ENCODE measurements at places on chromosomes 5 and 9.

DNA sequence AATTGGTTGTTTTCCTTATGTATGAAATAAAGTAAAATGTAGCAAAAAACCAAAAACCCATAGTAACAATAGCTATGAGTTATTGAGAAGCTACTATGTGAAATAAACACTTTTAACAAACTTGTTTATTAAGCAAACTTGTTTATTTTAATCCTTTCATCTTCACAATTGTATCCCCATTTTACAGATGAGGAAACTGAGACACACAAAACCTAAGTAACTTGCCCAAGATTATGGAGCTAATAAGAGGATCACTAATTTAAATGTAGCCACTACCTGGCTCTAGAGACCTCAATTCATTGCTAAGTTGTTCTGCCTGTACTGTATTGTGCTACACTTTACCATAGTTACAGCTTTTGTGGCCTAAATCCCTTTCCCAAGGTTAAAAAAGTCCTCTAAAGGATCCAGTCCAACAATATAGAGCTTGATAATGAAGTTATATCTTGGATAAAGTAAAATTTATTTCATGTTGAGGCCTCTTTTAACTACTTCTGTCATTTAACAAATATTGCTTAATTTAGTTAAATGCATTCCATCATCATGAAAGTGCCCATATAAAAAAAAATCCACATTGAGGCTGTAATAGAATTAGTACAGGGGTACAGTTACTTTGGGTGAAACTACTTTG is 22.1 kb downstream of the HOMER1 start:
- DNase-seq: no peak

DNA sequence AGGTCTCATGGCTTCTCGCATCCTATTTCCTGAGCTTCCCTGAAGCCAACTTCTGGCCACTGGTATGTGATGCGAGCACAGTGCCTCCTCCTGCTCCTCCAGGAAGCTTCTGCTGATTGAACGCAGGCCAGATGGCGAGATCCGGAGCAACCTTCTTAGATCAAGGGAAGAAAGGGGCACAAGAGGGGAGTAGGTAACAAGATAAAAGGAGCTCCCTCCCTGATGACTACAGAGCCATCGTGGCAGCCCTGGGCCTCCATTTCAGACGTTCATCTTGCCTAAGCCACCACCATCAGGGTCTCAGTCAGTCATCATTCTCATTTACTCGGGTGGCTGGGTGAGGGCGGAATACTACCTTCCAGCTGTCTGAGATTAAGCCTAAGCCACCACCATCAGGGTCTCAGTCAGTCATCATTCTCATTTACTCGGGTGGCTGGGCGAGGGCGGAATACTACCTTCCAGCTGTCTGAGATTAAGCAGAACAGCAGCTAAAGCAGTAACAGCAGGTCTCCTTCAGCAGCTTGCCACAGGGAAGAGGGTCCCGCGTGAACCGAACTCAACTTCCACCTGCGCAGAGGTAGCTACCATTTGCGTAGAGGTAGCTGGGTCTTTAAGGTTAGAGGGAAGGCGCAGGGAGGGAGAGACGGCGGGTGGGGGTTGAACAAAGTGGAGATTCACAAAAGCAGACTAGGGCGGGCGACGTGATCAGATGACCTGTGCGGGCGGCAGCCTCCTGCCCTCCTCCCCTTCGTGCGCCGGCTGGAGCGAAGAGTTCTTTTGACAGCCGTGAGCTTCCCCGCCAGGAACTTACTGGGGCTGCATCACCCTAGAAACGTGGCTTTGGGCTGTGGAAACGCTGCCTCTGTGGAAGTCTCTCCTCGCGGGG is 27.9 kb upstream of the MGAT1 start:
- no peak for DNase-seq

DNA sequence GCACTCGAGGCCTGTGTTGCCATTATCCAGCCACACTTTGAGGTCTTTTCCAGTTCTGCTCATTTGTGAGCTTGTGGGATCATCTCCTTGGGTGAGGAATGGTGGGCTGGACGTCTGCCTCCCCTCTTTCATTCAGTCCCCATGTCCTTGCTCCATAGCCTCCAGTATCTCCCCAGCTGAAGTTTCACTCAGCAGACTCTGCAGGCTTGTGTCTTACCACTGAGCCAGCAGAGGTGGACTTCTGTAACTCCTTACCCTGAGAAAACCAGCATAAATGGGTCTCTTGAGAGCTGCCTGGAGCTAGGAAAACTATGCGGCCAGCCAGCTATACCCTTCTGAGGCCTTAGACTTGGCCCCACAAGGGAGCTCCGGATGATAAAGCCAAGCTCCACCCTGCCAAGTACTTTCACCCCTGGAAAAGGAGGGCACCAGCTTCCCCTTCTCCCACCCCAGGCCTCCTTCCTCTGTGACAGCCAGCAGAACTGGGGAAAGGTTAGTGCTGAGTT is 12.2 kb downstream of the IRF1 start:
- DNase-seq: no peak

- no peak for DNase-seq
Measured at GRCh38 chr9:79661886-79662536, 90.2 kb downstream of the TLE4 start.

DNA sequence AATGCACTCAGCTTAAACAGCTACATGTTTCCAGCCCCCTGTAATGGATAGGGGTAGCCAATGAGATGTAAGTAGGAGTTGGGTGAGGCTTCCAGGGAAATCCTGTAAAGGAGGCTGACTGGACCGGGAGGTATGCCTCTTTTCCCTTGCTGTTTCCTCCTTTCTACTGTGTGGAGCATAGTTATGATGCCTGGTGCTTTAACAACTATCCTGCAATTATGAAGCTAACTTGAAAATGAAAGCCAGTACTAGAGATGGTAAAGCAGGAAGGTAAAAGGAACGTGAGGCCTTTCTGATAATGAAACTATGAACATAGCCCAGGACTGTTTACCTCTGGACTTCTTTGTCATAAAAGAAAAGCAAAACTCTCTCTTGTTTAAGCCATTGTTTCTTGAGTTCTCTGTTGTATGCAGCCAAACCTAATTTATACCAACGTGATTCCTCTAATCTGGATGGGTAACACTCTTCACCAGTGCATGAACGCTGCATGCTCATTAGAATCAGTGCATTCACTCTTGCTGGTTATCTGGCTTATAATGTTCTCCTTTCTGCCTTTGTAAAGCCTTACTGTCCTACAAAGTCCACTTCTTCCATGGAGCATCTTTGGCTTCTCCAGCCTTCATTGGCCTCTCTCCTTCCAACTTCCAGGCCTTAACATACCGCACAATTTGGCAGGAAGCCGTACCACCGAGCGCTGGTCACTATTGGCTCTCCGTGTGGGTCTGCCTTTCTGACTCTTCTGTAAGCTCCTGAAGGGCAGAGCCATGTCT is 8.3 kb upstream of the ARHGEF28 start:
- DNase-seq: peak; percentile 76

GRCh38 chr5:164475339-164475977 is 970.0 kb downstream of the MAT2B start:
- peak; percentile 47 for DNase-seq

DNA sequence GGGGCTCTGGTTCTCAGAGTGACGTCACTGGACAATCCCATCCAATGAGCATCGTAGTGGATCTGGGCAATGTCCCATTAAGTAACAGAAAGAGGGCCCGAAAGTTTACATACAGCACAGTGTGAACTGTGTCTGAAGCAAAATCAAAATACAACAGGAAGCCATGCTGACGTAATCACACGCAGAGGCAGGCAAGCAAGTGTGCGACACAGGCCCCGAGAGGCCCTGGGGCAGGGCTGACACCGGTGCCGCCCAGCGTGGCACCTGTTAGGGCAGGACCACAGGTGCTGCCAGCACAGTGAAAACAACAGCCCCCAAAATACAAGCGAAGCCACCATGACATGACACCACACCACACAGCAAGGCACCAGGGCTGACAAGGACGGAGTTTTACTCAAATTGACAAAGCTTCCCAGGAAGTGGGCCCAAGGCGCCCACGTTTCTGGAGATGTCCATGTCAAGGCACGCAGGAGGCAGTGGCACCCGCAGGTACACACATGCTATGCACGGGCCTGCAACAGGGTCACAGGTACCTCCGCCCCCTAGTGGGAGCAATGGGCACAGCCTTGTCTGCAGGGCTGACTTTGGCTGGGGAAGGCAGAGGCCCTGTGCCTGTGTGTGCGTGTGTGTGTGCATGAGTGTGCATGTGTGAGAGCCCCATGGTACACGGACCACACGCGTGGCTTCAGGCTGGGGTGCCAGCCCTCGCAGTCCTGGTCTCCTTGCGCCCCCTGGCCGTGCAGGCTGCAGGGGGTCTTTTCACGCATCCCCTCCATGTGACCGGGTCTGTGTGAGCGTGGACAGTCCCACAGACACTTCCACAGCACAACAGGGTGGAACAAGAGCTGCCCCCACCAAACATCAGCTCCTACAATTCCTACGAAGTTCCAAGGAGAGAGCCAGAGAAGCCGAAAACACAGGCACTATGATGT is 19.6 kb downstream of the QSOX2 start:
- DNase-seq: peak; percentile 42

GRCh38 chr9:134640506-134641172 is 964 bp upstream of the COL5A1 start:
- no peak for DNase-seq

DNA sequence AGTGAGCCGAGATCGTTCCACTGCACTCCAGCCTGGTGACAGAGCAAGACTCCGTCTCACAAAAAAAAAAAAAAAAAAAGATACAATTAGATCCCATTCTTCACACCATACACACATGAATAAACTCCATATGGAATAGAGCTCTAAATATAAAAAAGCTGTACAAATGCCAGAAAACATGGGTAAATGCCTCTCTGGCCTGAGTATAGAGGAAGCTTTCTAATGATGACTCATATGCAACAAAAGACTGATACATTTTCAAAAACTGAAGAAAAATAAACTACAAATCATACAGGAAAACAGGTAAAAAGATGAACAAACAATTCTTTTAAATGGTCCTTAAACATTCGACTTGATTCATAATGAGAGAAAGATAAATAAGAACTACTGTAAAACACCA is 8.6 kb downstream of the ZFP62 start:
- DNase-seq: peak; percentile 63

- DNase-seq: no peak
Measured at GRCh38 chr5:85466423-85466822, 1081.7 kb upstream of the EDIL3 start.

GRCh38 chr5:75667586-75667985 is 49.7 kb downstream of the POC5 start:
- DNase-seq: no peak

DNA sequence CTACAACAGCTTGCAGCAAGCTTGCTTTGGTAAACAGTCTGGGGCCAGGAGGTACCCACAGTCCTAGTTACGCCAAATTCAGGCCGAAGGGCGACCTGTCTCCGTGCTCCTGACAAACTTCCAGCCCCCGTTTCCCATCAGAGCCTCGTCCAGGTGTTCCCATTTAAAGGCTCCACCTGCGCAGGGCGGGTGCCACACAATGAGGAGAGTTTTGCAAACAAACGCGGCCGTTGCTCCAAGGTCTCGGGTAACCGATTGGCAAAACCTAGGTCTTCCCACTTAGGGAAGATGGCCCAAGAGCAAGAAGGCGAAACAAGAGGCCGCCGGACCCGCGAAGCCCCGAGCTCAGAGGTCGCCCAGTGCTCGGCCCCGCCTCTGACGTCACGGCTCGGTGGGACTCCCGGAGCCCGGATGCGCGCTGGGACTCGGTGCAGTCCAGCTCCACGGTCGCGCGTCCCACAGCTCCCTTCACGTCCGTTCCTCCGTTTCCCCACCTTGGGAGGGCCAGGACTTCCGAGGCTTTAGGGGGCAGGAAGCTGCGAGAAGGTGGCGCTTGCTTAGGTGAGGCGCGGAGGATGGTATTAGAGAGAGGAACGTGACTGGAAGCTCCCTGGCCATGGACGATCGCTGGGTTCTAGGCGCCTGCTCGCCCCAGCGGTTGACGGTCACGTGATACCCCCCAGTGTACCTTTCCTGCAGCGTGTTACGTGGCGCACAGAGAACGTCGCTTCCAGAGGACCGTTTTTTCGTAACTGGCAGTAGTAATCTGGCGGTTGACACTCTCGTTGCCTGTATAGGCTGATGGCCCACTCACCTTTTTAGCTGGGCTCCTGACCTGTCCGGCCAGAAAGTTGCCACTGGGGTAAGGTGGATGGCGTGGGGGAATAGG is 41.8 kb upstream of the KDM4C start:
- no peak for DNase-seq

GRCh38 chr5:139709582-139710318 is 61.6 kb downstream of the CXXC5 start:
- no peak for DNase-seq

- peak; percentile 63 for DNase-seq
Measured at GRCh38 chr9:134689321-134690181, 47.9 kb downstream of the COL5A1 start.

DNA sequence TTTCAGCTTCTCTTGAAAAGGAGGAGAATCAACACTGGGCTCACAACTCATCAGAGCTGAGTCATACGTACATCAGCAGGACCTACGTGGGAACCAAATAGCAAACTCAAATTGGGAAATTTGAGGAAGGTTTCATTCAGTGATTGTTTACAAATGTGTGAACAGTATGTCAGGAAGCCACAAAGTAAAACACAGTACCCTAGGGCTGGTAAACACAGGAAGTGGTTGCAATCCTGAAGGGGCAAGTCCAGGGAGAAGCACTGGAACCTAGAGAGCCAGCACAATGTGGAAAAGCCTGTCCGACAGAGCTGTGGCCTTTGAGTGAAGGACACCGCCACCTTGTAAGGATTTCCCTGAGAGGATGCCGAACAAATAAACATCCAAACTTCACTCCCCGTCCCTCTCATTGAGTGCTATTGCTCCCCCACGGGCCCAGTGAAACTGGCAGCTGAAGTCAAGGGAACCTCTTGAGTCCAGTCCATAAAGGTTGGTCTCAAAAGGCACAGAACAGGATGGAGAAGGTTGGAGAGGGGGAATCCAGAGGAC is 26.7 kb upstream of the RICTOR start:
- DNase-seq: peak; percentile 65

GRCh38 chr5:149528281-149529060 is 22.8 kb downstream of the CSNK1A1 start:
- DNase-seq: no peak

DNA sequence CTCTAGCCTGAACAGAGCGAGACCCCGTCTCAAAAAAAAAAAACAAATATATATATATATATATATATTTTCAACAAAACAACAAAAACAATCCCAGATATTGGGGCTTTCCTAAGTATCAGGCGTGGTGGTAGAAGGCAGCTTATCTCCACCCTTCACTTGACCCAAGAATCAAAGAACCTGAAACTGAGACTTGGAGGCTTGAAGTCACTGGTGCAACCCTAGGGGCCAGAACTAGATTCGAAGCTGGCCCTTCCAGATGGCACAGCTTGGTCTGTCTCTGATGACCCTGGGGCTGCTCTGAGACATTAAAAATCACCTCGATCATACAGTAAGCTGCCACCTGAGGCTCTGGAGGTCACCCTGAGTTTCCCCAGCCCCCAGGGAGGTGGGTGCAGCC is 1.3 kb upstream of the KCNMB1 start:
- DNase-seq: no peak

GRCh38 chr5:132425009-132425937 is 55.8 kb downstream of the SLC22A5 start:
- no peak for DNase-seq

GRCh38 chr9:98927724-98928123 is 16.0 kb upstream of the COL15A1 start:
- no peak for DNase-seq

- no peak for DNase-seq
Measured at GRCh38 chr5:78458843-78459242, 98.4 kb downstream of the SCAMP1 start.

GRCh38 chr9:35618854-35619799 is 914 bp upstream of the CD72 start:
- no peak for DNase-seq

- no peak for DNase-seq
Measured at GRCh38 chr5:165305596-165305995, 1800.2 kb downstream of the MAT2B start.

Measured in endothelial cell of umbilical vein (primary cell).